Lung microvascular endothelial cell (primary cell): ENCODE measurements at places on chromosomes 11 and 22.

- no peak for DNase-seq
These were observed 57.8 kb upstream of the TCF20 start for GRCh38 chr22:42328130-42328783.

DNA sequence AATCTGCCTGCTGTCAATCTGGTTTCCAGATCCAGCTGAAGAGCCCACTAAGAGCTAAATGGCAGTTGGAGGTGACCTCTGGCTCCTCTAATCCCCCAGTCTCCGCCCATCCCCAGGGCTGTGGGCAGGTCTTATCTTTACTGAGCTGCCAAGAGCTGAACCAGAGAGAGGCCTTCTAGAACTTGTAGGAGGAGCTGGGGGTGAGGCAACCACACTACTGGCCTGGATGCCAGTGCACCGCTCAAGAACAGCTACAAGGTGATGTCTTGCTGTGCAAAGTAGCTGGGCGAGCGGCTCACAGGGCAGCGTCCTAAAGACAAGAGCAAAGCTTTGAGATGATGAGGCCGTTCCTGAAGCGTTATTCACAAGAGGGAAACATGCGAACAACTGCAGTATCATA is 374.6 kb downstream of the CTTN start:
- DNase-seq: no peak

GRCh38 chr22:30313527-30314363 is 13.0 kb downstream of the TBC1D10A start:
- DNase-seq: no peak

GRCh38 chr11:3855808-3856491 is 486 bp downstream of the STIM1 start:
- peak; percentile 26 for DNase-seq

DNA sequence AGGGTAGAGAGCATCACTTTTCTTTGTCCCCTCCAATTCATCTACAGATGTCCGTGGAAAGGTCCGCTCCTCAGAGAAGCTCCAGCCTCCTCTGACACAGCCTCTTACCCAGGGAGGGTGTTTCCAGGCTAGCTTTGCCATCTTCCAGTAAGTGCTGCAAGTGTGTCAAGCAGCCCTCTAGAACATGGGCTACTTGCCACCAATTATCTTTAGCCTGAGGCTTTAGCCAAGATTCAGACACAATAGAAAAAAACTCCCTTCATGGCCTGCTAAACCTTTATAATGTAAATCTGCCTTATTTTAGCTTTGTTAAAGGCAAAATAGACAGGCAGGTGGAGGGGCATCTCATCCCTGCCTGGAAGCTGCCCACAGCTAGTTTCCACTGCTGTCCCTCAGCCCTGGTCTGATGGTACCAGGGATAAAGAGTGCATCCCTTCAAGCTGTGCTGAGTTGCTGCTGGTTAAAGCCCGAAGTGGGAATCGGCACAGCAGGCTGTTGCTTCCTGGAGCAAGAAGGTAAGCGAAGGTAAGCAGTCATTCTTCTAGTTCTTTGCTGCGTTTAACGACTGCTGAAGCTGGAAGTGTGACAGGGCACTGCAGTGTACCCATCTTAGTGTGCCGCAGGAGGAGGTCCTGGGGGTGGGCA is 190.1 kb upstream of the E2F8 start:
- no peak for DNase-seq

GRCh38 chr11:18704045-18704645 is 5.6 kb downstream of the TMEM86A start:
- DNase-seq: no peak
